Effector CD4-positive, alpha-beta T cell (primary cell): ENCODE measurements at places on chromosomes 2 and 18.

DNA sequence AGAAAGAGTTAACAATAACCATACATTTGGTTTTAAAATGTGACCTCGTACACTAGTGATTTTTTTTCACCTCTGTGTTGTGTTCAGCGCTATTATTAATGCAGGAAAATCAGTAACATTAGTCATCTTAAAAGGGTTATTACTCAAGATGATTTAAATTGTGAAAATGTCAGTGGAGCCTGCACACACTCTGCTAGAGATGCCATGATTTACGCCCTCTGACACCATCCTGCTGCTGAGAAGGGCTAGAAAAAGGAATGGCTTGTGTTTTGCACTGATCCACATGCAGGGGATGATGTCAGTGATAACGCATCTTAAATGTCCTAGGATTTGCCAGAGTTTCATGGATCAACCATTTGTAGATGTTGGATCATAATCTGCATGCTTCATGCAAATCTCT, 121.3 kb upstream of the BOD1L2 start:
- DNase-seq = no peak

DNA sequence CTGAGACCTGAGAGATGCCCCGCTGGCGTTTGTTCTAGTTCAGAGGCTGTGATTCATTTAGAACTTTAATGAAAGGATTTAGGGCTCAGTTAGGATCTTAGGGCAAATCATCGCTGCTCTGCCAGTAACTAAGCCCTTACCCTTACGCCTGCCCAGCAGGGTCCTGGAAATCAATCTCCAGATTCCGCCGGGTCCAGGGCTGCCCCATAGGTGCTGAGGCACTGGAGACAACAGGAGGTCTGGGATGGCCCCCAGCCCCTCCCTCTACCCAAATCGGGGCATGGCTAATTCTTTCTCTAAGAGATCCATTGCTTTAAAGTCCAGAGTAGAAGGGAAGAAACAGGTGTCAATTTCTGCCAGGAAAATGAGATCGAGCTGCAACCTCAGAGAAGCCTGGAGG, 83.1 kb downstream of the SDC1 start:
- DNase-seq = no peak

- DNase-seq = no peak
Measured at GRCh38 chr2:160901613-160902012, 258.6 kb upstream of the TANK start.

- DNase-seq = no peak
Measured at GRCh38 chr2:133143645-133144044, 424.6 kb downstream of the NCKAP5 start.

GRCh38 chr18:13800505-13801259, 23.3 kb upstream of the MC5R start:
- DNase-seq = peak; percentile 11

- DNase-seq = peak; percentile 6
Measured at GRCh38 chr2:27494944-27495554, at the start of gene FNDC4. TSS of gene FNDC4 (minus strand) at chr2:27495200. CDS start at chr2:27494679, 521 bp downstream.

- DNase-seq = no peak
Measured at GRCh38 chr2:10903861-10904210, 7.9 kb upstream of the KCNF1 start.

- no peak for DNase-seq
Measured at GRCh38 chr2:200507179-200507578, 2.7 kb downstream of the KCTD18 start.

DNA sequence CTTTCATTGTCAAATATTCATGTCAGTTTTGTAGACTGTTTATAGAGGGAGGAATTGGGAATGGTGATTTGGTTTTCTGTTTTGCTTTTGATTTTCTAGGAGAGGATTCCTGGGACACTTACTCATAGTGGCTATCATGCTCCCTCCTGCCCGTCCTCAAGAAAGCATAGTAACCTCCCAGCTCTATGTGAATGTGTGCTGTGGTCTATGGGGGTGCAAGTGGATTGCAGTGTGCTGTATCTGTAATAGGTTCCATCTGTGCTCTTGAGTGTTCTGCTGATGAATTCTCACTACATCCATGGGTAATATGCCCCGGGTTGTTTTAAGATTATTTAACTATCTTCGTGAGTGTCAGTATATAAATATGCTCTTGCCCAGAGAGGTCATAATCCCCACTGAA, 811.3 kb downstream of the CNTNAP5 start:
- DNase-seq = no peak

- no peak for DNase-seq
Measured at GRCh38 chr2:66885775-66886383, 451.0 kb downstream of the MEIS1 start.

- no peak for DNase-seq
Measured at GRCh38 chr2:105933906-105934305, 189.2 kb downstream of the NCK2 start.

- DNase-seq = no peak
Measured at GRCh38 chr2:73131807-73132206, 19.1 kb upstream of the RAB11FIP5 start.

DNA sequence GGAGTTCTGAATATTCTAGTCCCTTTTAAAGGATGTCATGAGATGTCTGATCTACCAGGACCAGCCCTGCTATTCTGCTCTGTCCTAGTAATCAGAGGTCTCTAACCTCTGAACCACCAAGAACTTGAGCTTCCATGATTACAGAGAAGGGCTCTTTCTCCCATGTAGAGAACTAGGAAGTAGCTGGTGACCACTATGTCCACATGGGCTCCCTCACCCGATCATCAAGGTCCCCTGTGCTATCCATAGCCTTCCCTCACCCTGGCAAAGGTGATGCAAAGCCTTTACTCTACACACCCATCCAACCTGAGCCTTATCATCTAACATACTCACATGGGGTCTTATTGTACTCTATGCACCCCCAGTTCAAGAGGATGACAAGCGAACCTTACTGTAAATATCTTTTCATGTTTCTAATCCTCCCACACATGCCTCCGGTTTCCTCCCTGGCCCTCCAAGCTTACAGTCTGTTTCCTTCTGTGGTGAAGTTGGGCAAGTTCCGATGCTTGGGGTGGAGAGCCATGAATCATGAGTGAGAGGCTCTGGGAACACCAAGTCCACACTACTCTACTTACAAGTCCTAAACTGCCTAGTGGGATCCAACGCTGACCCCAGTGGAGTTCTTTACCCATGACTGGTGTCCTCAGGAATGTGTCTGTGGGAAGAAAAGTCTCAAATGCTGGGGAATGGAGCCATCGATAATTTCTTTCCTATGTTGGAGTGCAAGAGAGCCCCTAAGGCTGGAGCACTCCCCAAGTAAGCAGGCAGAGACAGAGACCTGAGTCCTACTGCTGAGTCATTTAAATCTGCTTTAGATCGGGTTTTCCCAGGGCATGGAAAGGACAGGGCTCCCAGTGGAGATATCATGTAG, 73.3 kb upstream of the KLF7 start:
- DNase-seq = no peak

- no peak for DNase-seq
Measured at GRCh38 chr2:40450066-40450795, 1.7 kb downstream of the SLC8A1 start.

DNA sequence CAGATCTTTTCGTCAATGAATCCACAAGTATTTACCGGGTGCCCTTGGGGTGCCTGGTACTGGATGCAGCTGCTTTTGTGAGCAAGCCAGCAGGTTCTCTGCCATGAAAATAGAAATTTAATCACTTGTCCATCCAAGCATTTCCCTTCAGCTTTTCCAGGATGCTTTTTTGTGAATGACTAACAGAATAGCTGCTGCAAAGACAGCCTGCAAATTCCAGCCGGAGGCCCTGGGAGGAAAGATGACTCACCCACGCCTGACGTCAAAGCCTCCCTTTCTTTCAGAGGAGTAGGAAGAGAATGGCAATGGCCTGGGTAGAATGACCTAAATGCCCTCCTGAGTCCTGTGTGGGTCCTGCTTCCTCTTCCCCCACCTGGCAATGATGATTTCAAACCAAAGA, 111.9 kb downstream of the AP1S3 start:
- DNase-seq = no peak

- no peak for DNase-seq
Measured at GRCh38 chr2:240760121-240760520, 59.9 kb downstream of the KIF1A start.

DNA sequence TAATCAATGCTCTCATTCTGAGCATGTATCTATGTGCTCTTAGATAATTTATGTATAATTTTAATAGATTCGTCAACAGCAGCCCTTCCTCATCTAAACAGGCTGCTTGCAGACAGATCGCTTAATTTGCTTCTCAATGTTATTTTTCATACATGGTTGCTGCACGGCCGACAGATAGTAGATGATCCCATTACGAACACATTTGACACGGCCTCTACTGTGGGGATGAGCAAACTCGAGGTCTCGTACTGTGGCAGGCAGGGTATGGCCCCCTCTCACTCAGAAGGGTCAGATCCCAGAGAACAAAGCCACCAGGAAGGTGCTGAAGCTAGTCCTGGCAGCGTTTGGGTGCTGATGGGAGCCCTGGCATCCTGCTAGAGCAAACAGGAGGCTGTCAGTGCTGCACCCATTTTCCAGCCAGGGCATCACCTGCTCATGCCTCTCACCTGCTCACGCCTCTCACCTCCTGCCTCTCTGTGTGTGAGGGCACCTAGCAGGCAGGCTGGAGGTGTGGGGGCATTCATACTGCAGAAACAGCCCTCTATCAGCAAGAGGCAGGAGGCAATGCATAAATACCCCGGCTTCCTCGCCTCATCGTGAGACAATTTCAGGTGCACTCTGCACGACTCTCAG, 80.0 kb downstream of the KLHL29 start:
- DNase-seq = no peak

- no peak for DNase-seq
Measured at GRCh38 chr2:106020032-106020431, 174.1 kb downstream of the UXS1 start.

DNA sequence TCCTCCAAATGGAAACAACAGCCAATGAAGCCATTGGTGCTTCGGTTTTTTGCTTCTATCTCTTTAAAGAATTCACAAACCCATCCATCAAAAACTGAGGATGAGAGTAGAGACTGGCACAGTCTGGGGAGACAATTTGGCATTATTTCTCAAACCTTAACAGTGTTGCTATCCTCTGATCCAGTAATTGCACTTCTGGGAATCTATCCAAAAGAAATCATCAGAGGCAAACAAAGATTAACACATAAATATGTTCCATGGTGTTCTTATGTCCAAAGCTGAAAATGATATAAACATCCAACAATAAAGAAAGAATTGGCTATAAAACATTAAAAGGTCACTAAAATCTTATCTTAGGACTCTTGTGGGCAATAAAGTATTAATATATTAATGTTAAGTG, 35.1 kb downstream of the REEP1 start:
- no peak for DNase-seq

DNA sequence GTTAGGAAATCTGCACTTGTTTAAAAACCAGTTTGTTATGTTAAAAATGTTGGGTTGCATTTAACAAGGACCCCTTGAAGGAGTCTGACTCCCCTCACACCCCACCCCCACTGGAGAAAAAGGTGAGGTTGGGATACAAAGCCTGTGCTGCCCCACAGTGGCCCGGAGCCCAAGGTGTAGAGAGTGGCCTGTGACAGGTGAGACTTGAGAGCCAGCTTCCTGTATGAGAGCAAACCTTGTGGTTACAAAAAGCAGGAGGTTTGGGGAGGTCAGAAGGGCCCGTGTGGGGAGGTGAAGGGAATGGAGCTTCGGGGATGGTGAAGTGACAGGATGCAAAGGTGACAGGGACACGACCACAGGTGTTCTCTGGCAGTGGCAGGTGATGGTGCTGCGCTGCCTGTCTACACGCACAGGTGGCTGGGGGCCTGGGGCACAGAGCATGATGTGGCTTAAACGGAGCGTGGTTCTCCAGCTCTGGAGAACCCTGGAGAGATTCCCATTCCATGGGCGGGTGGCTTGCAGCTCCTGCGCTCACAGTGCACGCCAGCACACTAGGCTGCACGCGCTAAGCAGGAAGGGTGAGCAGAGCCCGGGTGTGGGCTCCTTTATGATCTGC, 29.0 kb downstream of the IMPA2 start:
- no peak for DNase-seq

- DNase-seq = no peak
Measured at GRCh38 chr2:151977631-151978030, 121.2 kb downstream of the CACNB4 start.

DNA sequence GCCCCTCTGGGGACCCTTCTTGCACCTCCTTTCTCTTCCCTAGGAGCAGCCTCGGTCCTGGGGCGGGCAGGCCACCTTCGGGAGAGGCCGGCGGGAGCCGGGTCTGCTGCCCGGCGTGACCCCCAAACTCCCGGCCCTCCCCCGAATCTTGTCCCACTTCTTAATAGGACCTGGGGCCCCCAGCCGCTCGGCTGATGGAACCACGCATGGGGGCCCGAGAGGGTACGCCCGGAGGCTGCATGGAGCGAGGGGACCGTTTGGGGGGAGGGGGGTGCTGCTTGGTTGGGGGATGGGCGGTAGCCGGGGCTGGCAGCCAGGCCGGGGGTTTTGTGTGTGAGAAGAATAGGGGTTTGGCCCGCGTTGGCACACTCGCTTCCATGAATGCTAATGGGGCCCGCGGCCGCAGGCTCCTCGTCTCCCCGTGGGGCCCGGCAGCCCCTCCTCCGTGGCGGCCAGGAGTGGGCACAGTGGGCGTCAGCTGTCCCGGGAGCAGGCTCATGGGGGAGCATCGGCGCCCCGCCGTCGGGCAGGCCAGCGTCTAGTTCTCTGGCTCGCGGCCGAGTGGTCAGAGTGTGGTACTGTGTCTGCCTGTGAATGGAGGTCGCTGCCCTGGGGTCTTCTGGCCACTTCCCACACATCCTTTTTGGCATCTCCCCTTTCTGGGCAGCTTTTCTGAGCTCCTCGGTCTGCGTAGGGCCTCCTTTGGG, 1.0 kb downstream of the GAREM2 start:
- no peak for DNase-seq

GRCh38 chr18:8627540-8627939, 18.3 kb downstream of the RAB12 start:
- DNase-seq = no peak

DNA sequence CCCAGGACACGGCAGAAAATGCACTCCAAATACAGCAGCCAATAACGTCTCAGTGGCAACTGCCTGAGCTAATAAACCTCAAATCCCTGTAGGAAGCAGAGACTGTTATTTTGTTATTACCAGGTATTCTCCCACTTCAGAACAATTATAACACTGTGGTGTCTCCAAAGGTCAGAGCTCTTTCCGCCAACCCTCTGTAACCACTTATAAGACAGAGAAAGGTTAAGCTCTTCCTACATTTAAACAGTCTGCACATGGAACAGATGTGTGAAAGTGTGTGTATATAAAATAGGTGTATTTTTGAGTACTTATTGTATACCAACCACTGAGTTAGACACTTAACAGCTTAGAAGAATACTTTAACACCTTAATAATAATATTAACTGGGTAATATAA, 64.1 kb downstream of the FBXO15 start:
- no peak for DNase-seq

DNA sequence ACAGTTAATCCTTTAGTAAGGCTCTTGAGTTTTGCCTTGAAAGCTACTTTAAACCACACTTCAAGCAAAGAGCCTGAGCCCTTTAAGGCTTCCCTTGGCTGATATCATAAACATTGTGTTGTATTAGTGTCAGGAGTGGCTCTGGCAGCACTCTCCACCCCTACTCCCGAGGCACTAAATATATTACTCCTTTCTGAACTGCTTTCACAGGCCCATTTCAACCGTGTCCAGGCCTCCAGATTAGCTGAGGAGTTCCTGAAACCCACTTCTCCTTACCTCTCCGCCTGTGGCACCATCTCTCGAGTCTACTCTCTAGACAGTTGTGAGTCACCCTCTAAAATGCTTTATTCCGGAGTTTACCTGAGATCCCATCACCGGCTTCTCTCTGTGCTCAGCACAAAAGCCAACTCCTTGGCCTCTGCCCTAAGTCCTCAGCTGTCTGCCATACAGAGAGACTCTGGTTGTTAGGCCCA, 14.4 kb upstream of the STON1 start:
- no peak for DNase-seq

- DNase-seq = no peak
Measured at GRCh38 chr18:44673256-44673880, 7.3 kb upstream of the SETBP1 start.

GRCh38 chr2:96537066-96537733, 648 bp downstream of the ARID5A start:
- peak; percentile 89 for DNase-seq
